ENCODE measurements at places on chromosomes 3 and 15.

GRCh38 chr15:94366781-94367180 lies 135.4 kb downstream of the MCTP2 start:
- DNase-seq, result no peak

GRCh38 chr15:100101426-100102089 lies 240.2 kb downstream of the ADAMTS17 start:
- DNase-seq, result peak; percentile 40

DNA sequence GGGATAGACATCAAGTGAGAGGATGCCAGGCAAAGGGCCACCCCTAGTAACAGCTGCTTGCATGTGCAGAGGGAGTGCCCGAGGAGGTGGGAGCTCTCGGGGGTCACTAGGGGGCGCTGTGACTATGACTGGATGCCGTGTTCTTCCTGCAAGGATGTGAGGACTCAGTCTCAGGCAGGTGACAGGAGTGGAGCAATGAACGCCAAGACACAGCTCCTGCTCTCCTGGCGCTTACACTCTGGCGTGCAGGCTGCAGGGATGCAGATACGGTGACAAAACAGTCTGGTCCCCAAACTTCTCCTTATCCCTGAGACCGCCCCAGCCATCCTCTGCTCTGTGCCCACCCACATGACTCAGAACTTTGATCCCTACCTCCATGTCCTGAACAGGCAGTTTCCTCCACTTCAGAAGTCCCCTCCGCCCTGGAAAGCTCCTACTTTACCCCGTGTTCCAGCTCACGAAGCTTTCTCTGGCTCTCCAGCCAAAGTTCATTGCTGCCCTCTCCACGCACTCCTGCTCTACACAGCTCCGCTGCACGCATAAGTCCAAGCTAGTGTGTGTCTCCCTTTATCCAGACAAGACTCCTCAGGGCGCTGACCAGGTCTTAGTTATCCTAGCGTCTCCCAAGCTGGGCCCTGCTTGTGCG lies 14.7 kb downstream of the RHOV start:
- peak; percentile 51 for DNase-seq

- no peak for DNase-seq
Observed at GRCh38 chr15:98738689-98739401, 90.5 kb downstream of the IGF1R start.

GRCh38 chr15:48976444-48977088 lies 12.8 kb upstream of the SHC4 start:
- no peak for DNase-seq

DNA sequence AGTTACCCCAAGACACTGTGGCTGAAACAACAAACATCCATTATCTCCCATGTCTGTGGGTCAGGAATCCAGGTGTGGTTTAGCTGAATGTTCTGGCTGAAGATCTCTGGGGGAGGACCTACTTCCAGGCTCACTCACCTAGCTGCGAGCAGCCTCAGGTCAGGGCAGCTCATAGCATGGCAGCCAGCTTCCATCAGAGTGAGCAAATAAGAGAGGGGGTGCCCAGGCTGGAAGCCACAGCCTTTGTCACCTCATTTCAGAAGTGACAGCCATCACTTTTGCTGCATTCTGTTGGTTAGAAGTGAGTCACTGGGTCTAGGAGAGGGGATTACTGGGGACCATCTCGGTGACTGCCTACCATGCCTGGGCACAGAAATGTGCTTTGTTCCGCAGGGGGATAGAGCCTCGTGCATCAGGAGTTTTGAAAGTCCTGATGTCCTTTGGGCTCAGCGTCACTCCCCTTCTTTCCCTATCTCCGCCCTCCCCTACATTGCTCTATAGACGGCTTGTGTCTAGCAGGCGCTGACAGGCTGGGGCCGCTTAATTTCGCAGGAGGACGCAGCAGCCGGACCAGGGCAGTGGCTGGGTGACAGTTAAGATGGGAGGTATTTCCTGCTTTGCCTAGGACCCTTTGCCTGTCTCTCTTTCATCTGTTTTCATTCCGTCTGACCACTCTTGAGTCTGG lies 25.4 kb downstream of the TGM4 start:
- DNase-seq, result no peak

GRCh38 chr3:9935966-9936510 lies 2.4 kb downstream of the CRELD1 start:
- DNase-seq, result no peak

- DNase-seq, result no peak
Observed at GRCh38 chr15:89398896-89399237, 64.2 kb upstream of the POLG start.

- DNase-seq, result no peak
Observed at GRCh38 chr3:72340476-72341379, 507.5 kb downstream of the SHQ1 start.

DNA sequence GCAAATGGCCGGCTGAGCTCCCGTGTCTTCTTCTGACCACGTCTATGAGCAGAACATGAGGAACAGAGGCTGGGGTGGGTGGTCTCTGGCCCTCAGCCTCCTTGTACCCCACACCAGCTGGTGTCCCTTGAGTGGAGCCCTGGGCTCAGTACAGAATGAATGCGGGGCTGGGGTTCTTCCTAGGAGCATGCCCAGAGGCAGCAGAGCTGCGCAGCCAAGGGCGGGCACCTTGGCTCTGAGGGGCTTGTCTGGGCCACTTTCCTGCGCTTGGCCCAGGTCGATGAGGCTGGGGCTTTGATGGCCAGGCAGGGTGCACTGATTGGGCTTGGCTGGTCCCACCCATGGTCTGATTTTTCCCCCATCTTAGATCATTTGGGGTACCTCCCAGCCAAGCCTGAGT lies 6.4 kb downstream of the SCN5A start:
- no peak for DNase-seq

DNA sequence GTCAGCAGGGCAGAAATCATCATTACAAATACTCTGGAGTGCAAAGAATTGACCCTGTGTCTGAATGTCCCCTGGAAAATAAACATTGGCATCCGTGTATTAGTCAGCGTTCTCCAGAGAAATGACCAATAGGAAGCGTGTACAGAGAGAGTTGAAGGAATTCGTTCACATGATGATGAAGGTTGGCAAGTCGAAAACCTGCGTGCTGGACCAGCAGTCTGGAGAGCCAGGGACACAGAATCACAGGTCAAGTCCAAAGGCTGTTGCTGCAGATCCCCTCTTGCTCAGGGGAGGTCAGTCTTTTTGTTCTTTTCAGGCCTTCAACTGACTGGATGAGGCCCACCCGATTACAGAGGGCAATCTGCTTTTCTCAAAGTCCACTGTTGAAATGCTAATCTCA lies 16.6 kb downstream of the GP9 start:
- no peak for DNase-seq

- no peak for DNase-seq
Observed at GRCh38 chr15:57651445-57651844, 55.1 kb upstream of the POLR2M start.

DNA sequence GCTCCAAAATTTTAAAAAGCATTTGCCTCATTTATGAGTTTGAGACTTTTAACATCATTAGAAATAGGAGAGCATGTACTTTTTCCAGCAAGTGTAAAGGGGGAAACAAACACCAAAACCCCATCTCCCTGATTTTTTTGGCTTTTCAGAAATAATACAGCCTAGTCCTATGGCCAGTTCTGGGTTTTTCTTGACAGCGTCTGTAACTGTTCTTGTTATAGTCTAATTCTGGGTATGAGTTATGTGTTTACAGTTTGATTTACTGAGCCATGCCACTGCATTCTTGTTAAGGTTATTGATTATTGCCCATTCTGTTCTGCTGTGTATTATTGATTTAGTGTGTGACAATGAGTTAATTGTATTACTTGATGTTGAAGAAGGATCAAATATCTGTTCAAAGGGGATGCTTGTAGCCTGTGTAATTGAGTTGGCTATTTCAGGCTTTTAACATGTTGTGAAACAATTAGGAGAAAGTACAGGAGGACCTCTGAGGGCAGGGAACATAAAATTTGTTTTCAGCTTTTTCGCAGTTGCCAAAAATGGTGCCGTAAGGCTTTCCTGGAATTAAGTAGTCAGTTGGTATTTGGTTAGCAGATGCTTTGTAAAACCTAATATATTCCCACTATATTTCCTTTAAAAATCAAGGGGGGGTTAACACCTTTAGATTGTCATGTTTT lies 46.1 kb downstream of the MBNL1 start:
- DNase-seq, result no peak

- DNase-seq, result no peak
Observed at GRCh38 chr3:6439226-6439625, 421.7 kb upstream of the GRM7 start.

DNA sequence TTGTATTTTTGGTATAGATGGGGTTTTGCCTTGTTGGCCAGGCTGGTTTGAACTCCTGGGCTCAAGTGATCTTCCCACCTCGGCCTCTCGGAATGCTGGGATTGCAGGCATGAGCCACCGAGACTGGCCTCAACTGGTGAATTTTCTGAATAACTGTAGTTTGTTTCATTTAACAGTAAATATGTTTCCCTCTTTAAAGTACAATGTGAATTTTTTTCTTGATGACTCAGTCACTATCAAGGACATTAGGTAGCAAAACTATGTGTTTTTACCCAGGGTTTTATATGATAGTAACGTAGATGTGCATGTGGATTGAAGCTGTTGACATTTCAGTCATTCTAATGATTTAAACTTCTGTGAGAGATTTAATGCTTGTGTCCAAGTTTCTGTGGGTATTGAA lies 40.2 kb upstream of the MAPKBP1 start:
- DNase-seq, result no peak

GRCh38 chr3:57048052-57048671 lies 12.3 kb upstream of the SPATA12 start:
- DNase-seq, result peak; percentile 69

DNA sequence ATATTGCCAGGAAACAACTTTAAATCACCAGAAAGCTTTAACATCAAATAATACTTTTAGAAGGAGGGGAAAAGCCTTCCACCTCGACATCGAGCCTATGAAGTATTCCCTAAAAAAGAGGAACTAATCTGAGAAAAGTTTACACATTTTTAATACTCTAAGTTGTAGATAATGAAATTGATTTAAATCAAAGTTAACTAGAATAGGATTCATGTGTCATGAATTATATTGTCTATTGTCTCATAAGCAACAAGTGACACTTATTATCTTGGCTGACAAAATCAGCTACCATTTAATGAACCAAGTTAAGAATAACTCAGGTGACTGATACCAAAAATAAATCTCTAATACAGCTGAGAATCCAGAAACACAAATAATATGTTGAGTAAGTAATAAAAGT lies 56.6 kb downstream of the TSC22D2 start:
- DNase-seq, result no peak

DNA sequence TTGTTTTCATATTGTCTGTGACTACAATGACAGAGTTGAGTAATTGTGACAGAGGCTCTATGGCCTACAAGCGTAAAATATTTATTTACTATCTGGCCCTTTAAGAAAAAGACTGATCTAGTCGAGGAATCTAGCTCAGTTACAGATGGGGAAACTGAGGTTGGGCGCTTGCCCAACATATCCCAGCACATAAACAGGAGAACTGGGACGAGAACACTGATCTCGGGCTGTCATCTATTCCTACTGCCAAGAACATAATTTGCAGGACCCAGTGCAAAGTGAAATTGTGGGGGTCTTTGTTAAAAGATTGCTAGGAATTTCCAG lies 1.9 kb downstream of the FES start:
- DNase-seq, result no peak

DNA sequence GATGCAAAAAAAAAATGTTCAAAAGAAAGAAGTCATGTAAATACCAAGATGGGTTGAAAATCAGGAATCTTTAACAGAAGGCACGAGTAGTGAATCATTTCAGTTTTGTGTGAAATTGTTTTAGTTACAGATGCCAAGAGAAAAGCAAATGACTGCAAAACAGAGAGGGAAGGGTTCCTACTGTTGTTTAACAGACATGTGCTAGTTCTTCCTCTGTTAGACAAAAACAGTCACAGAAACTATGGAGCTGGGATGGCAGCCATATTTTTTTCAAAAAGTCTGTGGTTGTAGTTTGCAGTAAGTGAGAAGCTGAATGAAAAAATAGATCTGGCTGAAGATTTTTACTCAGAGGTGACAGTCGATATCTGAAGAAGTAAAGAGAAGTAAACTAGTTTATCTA lies 511.9 kb downstream of the ZIC1 start:
- DNase-seq, result peak; percentile 25

GRCh38 chr3:167899093-167899492 lies 163.6 kb downstream of the SERPINI1 start:
- DNase-seq, result no peak

GRCh38 chr3:186986816-186987215 lies 56.5 kb downstream of the ST6GAL1 start:
- no peak for DNase-seq

DNA sequence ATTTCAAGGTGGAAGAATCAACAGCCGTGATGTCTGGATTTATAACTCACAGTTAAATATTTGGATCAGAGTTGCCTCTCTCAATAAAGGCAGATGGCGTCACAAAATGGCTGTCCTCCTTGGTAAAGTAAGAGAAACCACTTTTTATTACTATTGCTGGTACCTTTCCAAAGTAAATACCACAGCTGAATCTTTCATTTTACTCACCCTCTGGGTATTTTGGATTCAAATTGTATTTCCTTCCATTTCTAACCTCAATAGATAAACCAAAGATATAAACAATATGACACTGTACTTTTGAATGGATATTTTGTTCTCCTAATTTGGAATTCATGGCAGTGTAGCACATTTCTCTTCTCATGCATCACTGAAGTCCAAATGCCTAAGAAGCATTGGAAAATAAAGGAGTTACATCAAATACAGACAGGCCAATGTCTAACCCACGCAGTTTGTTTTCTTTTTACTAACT lies 29.5 kb downstream of the KLHL24 start:
- DNase-seq, result no peak

GRCh38 chr3:128846486-128846891 lies 32.9 kb upstream of the ACAD9 start:
- no peak for DNase-seq

- no peak for DNase-seq
Observed at GRCh38 chr3:187705164-187705563, 2.8 kb upstream of the RTP2 start.

DNA sequence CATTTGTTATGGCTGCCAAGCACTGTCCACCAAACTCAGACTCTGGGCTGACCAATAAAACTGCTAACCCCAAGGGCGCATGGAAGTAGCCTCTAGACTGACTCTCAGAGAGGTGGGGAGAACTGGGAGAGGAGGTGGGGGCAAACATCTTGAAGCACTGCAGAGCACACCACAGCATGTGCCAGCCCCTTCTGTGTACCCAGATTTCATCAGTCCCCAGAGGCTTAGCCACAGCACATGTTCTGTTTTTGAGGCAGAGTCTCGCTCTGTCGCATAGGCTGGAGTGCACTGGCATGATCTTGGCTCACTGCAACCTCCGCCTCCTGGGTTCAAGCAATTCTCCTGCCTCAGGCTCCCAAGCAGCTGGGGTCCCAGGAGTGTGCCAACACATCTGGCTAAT lies 119.5 kb upstream of the SPATA12 start:
- DNase-seq, result no peak

- DNase-seq, result no peak
Observed at GRCh38 chr3:120331076-120331475, 18.1 kb downstream of the LRRC58 start.

- DNase-seq, result no peak
Observed at GRCh38 chr3:188524052-188524451, 370.1 kb downstream of the LPP start.

DNA sequence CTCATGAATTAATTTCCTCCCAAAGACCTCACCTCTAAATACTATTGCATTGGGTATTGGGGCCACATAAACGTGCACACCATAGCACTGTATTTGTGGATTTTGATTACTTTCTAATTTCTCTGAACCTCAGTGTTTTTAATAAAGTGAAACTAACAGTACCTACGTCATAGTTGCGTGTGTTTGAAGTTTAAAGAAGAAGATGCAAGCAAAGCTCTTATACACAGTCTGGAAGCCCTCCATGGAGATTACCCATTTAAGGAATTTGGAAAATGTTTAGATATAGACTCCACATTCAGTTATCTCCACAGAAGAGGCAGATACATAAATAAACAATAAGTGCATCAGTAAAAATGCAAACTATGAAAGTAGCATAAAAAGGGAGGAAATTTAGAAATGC lies 581.1 kb upstream of the GBE1 start:
- no peak for DNase-seq

Data from Ammon's horn (tissue), 1 donor.